ENCODE measurements at places on chromosomes 1 and 21. TPM values are rescaled to one million over a fixed set of nuclear protein-coding genes. Genes with fewer than 3 reads are reported as not detected.

The KCNT2 gene
- polyA plus RNA-seq, result 1.9 TPM

- DNase-seq, result no peak
Observed at GRCh38 chr1:159009287-159009686, 420 bp upstream of the IFI16 start.

DNA sequence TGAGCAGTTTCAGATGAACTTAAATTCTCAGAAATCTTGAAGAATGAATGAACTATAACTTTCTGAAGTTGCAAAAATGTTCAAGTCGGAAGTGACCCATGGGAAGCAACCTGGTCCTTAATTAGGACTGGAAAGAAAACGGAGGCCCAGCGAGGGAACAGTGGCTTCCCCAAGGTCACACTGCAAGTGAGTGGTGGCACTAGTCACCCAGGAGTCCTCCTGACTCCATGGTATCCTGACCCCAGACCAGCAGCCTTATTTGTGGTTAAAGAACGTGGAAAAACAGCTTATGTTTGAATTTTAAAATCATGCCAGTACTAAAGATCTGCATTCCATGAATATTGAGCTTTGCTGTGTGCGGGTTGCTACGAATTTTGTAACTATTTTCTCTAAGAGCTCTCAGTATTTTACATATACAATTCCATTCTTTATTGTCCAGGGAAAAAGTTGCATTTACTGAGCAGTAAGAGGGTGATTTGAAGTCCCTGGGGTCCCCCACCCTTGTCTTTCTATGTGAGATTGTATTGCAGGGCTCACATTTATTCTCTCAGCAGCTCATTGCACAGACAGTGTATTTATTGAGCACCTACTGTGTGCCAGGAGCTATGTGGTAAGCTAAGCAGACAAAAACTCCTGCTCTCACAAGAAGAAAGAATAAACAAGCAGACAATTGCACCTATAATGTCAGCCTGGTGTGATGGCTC is 61.6 kb upstream of the ATP5PO start:
- no peak for DNase-seq

DNA sequence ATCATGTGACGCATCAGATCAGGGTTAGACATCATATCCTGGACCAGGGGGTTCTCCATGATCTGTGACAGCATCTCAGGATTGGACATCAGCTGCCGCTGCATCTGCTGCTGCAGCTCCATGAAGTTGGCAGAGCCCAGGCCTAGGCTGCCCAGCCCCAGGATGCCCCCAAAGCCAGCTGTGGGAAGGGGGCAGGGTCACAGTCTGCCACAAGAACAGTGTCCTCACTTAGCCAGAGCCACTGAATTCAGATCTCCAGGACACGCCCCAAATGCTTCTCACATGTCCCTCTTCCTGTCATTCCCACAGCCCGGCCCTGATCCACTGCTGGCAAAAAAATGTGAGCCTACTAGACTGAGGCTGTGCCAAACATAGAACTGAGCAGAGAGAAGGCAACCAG is 3.2 kb downstream of the UBQLN4 start:
- no peak for DNase-seq
